ENCODE measurements at places on chromosomes 4 and X.

GRCh38 chr4:95541889-95542607 lies 6.7 kb downstream of the UNC5C start:
- no peak for DNase-seq

DNA sequence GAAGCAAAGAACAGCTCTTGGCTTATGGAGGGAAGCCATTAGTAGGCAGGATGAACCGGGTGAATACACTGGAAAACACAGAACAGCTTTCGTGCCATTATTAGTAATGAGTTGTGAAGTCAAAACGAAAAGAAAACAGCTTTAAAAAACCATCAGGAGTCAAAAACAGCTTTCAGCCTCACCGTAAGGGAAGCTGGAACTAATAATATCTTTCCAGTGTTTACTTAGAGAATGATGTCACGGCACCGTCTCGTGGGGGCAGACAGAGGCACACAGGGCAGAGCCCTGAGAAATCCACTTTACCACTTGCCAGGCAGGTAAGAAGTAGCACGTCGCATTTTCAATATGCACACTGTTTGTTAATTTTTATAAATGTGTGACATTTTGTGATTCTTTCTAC lies 37.9 kb upstream of the HMX1 start:
- no peak for DNase-seq

DNA sequence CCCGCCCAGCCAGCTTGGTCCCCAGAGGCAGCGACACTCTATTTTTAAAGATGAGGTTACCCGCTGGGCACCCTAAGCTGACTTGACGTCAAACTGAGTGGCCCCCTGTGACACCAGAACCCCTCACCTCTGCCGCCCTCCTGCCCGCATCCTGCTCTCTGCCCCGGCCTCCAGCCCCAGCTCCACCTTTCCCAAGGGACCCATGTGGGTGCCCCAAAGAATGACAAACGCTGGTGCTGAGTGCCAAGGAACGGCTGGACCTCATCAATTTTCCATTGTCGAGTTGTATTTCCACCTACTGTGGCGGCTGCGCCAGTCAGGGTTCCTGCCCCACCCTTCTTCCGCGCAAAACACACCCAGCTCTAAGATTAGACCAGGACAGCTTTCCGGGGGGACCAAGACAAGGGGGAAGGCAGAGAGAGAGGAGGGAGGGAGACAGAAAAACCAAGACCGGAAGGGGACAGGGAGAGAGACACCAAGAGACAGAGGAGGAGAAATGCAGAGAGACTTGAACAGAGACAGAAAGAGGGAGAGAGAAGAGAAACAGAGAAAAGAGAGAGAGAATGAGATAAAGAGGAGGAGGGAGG lies 2.0 kb downstream of the PRKX start:
- no peak for DNase-seq

DNA sequence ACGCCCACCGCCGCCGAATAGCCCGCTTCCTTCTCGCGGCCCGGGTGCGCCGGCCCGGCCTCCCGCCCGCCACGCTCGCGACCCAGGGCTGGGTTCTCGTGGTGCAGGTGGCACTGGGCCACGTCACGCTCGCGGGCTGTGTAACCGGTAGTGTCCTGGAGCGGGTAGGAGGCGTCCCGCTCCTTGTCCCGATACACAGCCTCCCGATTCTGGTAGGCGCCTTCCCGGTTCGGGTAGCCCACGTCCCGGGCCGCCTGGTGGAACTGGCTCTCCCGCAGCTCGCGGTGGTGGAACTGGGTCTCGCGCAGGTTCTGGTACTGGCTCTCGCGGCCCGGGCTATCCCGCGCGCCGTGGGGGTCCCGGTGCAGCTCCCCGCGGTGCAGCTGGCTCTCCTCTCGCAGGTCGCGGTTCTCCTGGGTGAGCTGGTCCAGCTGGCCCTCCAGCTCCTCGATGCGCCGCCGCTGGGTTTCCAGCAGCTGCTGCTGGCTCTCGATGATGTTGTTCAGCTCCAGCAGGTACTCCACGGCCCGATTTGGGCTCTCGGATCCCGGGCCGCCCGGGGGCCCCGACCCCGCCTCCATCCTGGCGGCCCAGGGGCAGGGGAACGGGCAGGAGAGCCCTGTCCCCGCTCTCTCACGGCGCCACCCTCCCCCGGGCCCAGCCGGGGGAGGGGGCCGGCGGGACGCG lies 39.3 kb upstream of the IQSEC2 start:
- DNase-seq, result peak; percentile 15
